ENCODE measurements at places on chromosomes 1 and 21.

- no peak for DNase-seq
Observed at GRCh38 chr1:96863449-96863848, 141.9 kb downstream of the PTBP2 start.

- peak; percentile 28 for DNase-seq
Observed at GRCh38 chr1:175479521-175480342, 263.7 kb downstream of the TNR start.

GRCh38 chr21:37220433-37220980 is 46.6 kb downstream of the VPS26C start:
- no peak for DNase-seq

- peak; percentile 95 for DNase-seq
Observed at GRCh38 chr1:91404151-91405012, at the start of gene HFM1. Gene HFM1, minus strand, starts transcription at chr1:91404837. Its CDS starts 3,755 bp downstream, at chr1:91401082.
